Effector CD4-positive, alpha-beta T cell (primary cell): ENCODE measurements at places on chromosomes 4 and X.

GRCh38 chr4:65589331-65589730 lies 81.0 kb downstream of the EPHA5 start:
- no peak for DNase-seq

- DNase-seq = no peak
These were observed 26.6 kb downstream of the NLGN3 start for GRCh38 chrX:71171110-71171801.

- no peak for DNase-seq
These were observed 6.2 kb downstream of the JADE3 start for GRCh38 chrX:46918434-46918833.

DNA sequence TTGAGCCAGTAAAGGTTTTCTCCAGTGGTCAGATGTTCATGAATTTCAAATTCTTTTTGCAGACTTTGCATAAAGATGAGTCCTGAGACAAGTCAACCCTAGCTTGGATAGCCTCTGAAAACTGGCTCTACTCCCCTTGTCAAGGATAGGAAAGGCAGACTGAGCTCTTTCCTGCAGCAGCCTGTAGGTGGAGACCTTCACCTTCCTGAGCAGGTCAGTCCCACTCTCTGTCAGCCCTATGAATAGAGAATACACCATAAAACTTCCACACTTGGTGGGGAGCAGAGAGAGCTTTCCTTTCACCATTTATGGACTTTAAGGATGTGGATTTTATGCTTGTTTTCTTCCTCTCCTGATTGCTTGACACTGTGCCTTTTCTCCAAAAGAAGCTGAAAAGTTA lies 41.9 kb downstream of the PCDH19 start:
- no peak for DNase-seq

GRCh38 chrX:86910027-86910426 lies 607.6 kb upstream of the KLHL4 start:
- DNase-seq = no peak

- no peak for DNase-seq
These were observed 50.4 kb downstream of the DCTD start for GRCh38 chr4:182866746-182867145.

GRCh38 chr4:6221301-6221850 lies 21.0 kb upstream of the JAKMIP1 start:
- DNase-seq = no peak

- DNase-seq = no peak
These were observed 247.7 kb downstream of the RAB28 start for GRCh38 chr4:13236485-13236884.

DNA sequence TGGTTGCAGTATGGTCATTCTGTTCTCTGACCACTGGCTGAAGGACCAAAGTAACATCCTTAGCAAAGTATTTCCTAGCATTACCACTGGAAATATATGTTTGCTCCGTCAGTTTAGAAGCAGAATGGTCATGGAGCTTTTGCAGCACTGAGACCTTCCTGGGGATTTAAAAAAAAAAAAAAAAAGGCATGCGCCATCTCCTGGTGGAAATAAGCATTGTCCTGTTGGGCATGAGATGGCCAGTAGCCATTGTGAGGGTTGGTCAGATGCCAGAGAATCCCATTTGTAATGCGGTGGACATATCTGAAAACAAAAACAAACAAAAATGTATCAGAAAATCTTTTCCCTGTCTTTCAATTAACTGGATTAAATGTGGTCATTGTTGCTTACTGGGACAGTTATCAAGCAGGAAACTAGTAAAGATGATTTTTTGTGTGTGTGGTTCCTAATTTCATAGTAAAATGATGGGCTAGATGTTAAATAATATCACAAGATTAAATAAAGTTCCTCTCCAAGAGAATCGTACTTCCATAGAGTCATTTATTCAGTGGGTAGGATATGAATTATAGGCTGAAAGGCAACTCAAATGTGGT lies 139.6 kb downstream of the SOWAHB start:
- DNase-seq = no peak

GRCh38 chrX:40449396-40449795 lies 131.4 kb upstream of the ATP6AP2 start:
- no peak for DNase-seq

DNA sequence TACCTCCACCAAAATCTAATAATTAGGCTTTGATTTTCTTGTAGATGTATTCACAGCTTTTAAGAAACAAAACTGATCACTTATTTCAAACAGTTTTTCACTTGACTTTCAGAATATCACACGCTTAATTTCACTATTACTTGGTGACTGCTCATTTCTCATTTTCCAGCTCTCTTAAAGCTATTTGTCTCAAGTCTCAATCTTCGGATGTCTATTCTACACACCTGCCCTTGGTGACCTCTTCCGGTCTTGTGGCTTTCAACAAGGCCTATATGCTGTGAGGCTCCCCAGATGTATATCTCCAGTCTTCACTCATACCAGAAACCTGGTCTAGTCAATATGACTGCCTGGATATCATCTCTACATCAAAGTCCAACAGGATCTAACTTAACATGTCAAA lies 34.9 kb upstream of the ANXA10 start:
- no peak for DNase-seq

- DNase-seq = peak; percentile 78
These were observed 98.4 kb downstream of the ZNF674 start for GRCh38 chrX:46446727-46447378.

GRCh38 chr4:169245061-169245460 lies 25.7 kb downstream of the SH3RF1 start:
- DNase-seq = no peak
